ENCODE measurements at places on chromosomes 16 and 17. TPM values are rescaled to one million over a fixed set of nuclear protein-coding genes. Genes with fewer than 3 reads are reported as not detected.

The ZC3H18 gene
- total RNA-seq, result 55.0 TPM

The KRTAP9-9 gene
- not detected for total RNA-seq

The AATK gene
- 0.34 TPM for total RNA-seq

The HEATR3 gene
- total RNA-seq, result 12.8 TPM

Measured in A549 treated with RU486 at 1 μM for 4 hours (cell line).